Mucosa of gallbladder (tissue), 1 donor: ENCODE measurements at places on chromosomes 1 and 21. TPM values are rescaled to one million over a fixed set of nuclear protein-coding genes. Genes with fewer than 3 reads are reported as not detected.

Gene TMCO4
- 31.1 TPM for total RNA-seq

Gene NBPF6
- total RNA-seq, result not detected

Gene SLC30A7
- 35.0 TPM for total RNA-seq

Gene FNDC10
- total RNA-seq, result 4.6 TPM

Gene IL22RA1
- 11.6 TPM for total RNA-seq

Gene FOXO6
- 10.0 TPM for total RNA-seq

Gene TENT5C
- 8.1 TPM for total RNA-seq

Gene LAPTM5
- 111 TPM for total RNA-seq

Gene LCE1E
- not detected for total RNA-seq

Gene CD84
- total RNA-seq, result 11.9 TPM

Gene OR2L8
- not detected for total RNA-seq

Gene TMEM52
- 2.4 TPM for total RNA-seq
